ENCODE measurements at places on chromosomes 2 and 18.

GRCh38 chr2:20523073-20523798 is 76.4 kb downstream of the RHOB start:
- no peak for DNase-seq

GRCh38 chr2:239129147-239129920 is 271.5 kb downstream of the HDAC4 start:
- no peak for DNase-seq

DNA sequence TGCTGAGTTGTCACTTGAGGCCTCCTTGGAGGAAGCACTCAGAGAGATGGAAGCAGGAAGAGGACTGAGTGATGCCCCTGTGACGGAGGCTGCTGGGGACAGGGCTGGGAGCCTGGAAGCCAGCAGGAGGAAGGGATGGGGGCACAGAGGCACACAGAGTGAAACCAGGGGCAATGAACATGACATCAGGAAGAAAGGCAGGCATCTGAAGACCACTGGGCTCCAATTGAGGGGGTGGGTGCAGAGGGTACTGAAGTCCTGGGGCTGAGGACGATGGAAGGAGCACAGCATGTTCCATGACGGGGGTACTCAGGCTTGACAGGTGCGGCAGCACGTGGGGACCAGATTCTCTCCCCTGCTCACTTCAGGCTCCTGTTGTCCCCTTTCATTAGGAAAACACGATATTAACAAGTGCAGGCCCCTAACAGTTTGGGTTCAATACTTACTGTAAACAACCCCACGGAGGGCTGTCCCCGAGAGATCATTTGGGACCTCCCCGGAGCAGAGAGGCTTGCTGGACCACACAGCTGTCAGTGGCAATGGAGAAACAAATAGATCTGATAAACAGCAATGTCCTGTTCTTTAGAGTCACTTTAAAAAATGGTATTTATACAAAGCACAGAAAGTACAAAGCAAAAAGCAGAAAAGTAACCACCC is 8.7 kb downstream of the INPP5D start:
- no peak for DNase-seq

DNA sequence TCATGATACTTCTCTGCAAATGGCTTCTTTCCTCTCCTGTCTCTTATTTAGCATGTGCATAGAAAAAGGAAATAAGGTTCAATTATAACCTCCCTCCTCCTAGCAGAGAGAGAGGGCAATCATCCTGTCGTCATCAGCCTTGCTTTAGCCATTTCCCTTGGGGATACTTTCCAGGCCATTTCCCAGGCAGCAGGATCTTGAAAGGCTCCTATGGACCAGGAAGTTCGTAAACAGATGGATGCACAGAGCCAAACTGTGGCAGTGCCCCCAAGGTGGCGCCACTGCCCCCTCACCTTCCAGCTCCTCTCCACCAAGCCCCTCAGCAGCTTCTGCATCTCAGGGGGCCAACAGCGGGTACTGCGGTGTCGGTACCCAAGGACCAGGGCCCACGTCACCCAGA is 157.4 kb downstream of the DTNA start:
- DNase-seq: no peak

GRCh38 chr2:161077367-161078210 is 82.6 kb upstream of the TANK start:
- DNase-seq: no peak

DNA sequence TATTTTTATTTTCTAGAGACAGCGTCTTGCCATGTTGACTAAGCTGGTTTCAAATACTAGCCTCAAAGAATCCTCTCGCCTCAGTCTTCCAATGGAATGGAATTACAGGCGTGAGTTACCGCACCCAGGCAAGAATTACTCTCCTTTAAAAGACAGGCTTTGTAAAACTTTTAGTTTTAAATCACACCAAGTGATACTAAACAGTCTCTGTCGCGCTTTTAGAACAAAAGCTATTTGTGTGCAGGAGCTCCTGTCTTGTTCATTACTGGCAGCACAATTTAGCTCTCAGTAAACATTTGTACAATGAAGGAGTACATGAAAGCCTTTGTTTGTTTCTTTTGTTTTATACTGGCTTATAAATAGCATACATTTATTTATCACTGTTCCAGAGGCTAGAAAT is 1719.2 kb upstream of the PIK3C3 start:
- no peak for DNase-seq

- DNase-seq: no peak
Observed at GRCh38 chr2:12094134-12094533, 347.7 kb downstream of the LPIN1 start.

DNA sequence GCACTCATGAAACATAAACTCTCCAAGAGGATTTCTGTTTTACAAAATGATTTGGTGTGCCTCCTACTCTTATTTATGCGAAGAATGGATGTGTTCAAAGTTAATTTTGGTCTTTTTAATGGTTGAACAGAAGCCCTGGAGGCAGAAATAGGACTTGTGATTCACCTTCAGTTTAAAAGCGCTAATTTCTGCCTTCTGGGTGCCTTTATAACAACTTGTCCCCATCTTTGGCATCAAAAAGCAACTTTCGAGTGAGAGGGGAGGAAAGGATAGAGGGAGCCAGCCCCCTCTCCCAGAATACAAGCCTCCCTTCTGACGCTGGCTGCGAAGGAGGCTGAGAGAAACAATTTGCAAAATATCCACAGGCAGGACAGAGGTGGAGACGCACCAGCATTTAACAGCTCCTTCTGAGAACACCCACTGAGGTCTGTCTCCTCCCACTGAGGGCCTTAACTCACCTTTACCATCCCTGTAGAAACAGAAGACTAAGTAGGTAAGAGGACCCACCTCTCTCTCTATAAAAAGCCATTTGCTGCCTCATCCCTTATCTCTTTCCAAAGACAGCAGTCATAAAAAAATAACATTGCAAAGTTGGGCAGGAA is 24.3 kb upstream of the BCL11A start:
- DNase-seq: no peak

DNA sequence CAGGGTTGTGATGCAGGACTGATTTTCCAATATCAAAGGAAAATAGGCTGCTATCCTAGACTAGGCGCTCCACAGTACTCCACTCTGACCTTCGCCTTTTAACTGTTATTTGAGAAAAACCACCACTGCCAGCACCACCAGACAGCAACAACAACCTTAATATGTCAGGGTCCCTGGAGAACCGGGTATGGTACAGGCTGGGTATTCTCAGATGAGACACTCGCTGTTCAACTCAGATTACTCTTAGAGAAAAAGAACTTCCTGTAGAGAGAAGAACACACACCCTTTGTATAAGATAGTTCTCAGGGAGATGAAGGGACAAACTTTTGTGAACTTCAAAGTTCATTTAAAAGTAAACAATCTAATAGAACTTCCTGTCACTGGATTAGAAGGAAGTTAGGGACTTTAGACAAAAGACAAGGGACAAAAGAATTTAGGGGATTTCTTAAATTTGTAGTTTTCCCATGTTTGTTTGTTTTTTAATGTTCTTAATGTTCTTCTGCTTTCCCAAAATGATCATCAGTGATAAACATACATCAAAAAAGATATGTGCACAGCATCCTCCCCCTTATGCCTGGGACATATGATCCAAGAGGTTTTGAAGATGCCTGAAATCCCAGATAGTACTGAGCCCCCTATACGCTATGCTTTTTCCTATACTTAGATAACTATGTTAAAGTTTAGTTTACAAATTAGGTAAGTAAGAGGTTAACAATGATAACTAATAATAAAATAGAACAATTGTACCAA is 41.3 kb upstream of the PPP1R1C start:
- no peak for DNase-seq

- no peak for DNase-seq
Observed at GRCh38 chr2:3527886-3528785, 8.8 kb upstream of the ADI1 start.

- no peak for DNase-seq
Observed at GRCh38 chr2:152566728-152567069, 150.6 kb downstream of the PRPF40A start.

DNA sequence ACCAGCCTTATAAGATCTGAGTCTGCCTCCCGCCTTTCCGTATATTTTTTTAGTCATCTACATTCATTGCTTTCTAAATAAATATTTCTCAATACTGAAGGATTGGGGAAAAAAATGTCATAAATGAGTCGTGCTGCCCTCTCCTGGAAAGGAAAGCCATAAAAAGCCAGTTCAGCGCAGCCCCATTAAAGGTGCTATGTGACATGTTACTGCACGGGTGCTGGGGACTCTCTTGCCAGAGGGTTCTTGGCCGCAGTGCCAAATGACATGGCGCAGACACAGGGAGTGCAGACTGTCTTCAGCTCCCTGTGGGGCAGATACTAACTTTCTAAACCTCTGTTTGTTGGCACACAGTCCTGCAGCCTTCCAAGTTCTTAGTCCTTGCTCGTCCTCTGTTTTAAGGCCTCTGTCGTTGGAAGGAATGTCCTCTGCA is 53.7 kb upstream of the MAP3K20 start:
- DNase-seq: no peak

GRCh38 chr18:54303408-54303807 is 34.1 kb downstream of the POLI start:
- no peak for DNase-seq

DNA sequence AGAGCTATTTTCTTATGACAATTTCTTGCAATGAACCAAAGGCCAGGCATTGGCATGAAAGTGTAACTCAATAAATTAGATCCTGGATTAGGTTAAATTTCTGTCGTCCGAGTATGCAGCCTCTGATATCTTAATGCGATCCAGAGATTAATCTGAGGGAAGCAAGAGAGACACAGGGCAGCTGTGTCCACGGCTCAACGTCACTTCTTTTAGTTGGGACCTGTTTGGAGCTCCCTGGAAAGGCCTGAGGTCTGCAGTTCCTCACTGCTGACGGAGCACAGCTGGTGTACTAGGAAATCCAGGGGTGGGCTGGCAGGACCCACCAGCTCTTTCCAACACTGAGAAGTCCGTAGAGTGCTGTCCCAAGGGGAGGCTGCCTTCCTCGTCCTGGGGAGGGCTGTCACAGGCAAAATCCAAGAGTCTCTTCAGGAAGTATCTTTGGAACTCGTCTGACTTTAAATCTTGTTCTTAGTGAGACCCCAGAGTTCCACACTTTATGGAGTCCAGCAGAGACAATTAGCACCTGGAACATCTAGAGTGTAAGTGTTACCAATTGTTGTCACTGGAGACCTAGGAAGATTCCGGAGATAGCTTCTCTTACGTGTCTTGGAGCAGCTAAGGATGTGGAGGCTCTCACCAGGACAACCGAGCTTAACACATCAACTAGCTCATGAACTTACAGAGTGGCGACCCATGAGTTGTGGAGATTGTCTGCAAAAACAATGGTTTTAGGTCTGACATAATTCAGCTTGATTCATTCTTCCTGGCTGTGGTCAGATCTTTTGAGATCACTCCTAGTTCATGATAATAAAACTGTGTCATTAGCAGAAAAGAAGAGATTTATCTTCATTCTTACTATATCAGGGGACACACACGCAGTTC is 173.7 kb downstream of the ACKR3 start:
- DNase-seq: no peak

DNA sequence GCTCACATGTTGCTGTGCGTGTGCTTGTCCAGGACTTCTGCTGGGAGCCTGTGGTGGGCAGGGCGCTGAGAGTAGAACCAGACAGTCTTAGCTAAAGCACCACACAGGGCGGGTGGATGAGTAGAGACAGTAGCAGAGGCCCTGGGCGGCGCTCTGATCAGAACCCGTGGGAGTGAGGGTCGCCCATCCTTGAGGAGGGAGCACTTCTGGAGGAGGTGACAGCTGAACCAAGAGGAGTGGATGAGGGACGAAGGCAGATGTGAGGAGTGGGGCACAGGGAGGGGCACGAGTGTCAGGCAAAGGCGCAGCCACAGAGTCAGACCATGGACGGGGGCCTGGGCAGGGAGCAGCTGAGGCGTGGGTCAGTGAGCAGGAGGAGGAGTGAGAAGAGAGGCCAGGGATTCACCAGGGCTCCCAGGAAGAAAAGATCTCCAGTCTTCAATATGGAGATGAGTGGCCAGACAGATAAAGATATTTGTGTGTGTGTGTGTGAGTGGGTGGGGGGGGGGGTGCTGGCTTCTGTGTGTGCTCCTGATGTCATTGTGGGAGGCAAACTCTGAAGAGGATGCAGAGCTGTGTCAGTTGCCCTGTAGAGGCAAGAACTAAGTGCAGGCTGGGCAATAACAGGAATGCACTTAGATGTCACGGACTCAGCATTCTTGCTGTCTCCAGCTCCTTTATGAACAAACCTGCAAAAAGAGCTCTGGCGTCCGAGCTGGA is 79.6 kb downstream of the TPO start:
- no peak for DNase-seq

DNA sequence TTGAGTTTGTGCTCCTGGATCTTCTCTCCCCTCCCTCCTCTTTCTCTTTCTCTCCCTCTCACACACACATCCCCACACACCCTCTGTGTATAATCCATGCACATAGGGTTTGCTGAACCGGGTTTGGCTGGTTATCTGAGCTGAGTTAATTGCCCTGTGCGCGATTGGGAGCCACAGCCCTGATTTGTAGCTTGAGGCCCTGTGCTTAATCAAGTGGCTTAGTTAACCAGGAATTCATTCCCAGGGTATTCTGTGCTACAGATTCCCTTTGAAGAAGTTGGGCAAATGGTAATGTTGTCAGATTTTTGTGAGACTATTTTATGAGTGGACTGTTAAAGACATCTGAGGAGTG is 6.2 kb downstream of the PARD3B start:
- DNase-seq: no peak

DNA sequence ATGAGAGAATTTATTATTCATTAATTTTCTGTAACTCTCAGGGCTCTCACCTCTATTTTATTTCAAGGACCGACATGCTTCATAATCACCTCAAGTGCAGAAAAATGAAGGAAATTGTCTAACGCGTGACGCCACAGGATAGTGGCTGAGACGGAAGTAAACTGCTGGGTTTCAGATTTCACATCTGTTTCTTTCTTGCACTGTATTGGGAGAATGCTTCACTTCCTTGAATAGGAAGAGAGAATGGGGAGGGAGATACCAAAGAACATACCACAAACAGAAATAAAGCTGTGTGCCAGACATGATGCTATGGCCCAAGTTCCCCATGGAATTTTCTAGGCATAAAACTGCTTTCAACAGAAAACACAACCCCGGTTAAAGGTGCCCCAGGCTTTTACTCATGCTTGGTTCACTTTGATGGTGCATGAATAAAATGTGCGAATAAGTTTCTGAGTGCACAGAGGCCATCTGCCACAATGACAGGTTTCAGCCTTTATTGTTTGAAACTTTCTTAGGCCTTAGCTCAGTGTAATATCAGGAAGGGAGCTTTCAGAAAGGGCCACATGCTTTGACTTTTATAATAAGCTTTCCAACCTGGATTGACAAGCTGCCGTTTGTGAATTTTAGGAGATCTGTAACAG is 1116.4 kb downstream of the SOCS6 start:
- no peak for DNase-seq

- DNase-seq: no peak
Observed at GRCh38 chr2:218371983-218372350, 10.1 kb upstream of the SLC11A1 start.

DNA sequence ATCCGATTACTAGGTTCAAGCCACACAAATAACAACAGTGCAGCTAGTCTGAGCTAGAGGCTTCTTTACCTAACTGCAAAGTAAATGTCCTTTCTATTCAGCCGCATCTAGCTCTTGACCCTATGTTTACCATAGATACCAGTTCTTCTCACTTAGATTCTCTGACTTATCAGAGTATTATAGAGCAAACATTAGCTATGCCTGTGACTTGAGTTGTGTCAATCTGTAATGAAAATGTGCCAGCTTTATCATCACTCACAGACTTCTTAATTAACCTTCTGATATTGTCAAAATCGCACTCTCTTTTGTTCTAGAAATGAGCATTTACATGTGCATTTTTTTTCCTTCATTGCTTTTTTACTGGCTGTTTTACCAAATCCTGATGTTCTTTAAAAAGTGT is 79.9 kb downstream of the BCL11A start:
- no peak for DNase-seq

GRCh38 chr2:31580321-31581117 is at the start of gene SRD5A2:
SRD5A2 (minus strand) TSS chr2:31580938; CDS start chr2:31580900, 38 bp downstream.
- DNase-seq: no peak
